ENCODE measurements at places on chromosomes 4 and X.

GRCh38 chr4:114277690-114278089, 298.2 kb upstream of the ARSJ start:
- DNase-seq, result peak; percentile 82

DNA sequence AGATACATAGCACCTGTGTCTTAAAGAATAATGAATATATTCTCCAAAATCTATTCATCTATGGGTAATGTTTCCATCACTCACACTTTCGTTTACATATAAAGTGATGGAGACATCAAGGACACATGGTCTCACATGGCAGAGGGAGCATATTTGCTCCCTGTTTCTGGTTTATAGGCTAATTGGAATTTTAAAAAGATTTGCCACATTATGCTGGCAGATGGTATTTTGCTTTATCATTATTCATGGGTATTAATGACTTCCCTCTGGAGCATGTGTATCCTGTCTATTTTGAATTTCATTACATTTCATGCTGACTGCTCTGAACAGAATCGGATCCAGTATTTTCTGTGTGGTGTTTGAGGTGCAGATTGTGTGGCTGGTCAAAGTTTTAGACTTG, 79.0 kb downstream of the PDGFRA start:
- no peak for DNase-seq

GRCh38 chr4:19024047-19024446, 1002.5 kb upstream of the LCORL start:
- DNase-seq, result no peak

GRCh38 chrX:130413415-130413814, 11.6 kb downstream of the RBMX2 start:
- DNase-seq, result no peak

DNA sequence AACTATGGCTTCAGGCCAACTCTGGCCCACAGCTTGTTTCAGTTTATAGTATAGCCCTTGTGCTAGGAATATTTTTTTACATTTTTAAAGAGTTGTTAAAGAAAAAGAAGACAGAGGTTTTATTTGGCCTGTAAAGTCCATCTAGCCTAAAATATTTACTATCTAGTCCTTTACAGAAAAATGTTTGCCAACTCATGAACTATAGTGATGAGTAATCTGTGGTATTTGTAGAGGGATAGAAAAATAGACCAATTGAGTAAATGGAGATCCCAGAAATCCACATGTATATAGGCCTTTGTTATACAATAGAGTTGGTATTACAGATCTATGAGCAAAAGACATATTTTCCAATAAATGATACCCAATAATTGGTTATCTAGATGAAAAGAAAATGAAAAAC, 288.7 kb downstream of the PRDM5 start:
- DNase-seq, result peak; percentile 23

- no peak for DNase-seq
These were observed 18.4 kb upstream of the FAM47E start for GRCh38 chr4:76233083-76233482.

DNA sequence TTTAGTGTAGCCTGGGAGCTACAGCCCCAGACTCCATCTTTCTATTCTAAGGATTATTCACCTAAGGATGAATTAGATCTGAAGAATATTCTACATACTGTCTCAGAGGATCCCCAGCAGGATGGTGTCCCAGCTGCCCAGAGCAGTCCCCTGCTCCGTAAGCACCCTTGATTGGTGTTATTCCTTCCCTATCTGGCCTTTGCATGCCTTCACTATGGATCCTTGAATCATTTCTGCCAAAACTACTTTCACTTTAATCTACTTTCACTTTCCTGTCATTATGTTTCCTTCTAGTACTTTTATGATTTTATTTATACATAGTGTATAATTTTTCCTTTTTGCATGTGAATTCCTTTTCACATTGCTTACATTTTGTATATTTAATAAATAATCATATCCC, 39.2 kb downstream of the ARHGAP24 start:
- no peak for DNase-seq

GRCh38 chrX:44795945-44796450, 47.8 kb upstream of the DUSP21 start:
- no peak for DNase-seq

DNA sequence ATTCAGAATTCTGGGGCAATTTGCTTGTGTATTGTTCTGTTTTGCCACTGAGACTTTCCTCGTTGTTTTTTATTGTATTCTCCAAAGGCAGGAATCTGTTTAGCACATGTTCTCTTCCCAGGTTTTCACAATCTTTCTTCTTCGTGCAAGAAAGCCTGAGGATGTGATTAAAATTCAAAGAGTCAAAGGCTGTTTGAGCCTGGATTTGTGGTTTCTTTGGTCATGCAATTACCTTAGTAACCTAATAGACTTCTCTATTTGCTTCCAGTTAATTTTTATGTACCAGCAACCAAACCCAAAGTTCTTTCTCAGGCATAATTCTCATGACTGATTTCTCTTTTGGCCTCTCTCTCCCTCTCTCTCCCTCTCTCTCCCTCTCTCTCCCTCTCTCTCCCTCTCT, 1420.1 kb upstream of the TENM3 start:
- DNase-seq, result peak; percentile 3

DNA sequence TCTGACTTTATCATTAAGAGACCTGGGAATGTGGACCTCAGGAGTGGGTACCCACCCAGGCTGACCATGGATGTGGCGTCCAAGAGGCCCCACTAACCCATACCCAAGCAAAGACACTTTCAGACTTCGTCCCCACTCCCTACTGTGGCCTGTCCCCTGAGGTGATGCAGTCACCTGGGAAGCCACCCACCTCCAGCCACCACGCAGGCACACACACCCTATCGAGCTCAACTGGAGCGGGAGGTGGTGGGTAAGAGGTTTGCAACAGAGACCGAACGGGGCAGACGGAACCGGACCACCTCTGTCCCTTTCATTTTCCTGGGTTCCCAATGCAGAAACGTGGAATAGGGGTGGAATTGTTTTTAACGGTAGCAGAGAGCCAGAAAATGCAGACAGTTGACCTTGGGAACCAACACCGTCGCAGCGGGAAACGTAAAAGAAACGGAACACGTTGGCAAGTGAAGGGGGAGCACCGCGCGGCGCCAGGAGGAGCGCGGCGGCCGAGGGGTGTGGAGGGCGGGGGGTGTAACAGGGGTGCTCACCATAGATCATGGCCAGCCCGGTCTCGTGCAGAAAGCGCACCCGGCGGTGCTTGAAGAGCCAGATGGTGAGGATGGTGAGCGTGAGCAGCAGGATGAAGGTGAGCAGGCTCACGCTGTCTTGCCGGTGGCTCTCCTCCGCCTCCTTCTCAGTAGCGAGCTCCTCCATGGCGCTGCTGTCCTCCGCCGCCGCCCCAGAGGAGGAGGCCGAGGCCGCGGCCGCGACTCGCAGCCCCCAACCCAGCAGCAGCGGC, 559 bp downstream of the SLC9A7 start:
- DNase-seq, result peak; percentile 5

GRCh38 chr4:117817301-117817700, 217.0 kb upstream of the NDST3 start:
- peak; percentile 67 for DNase-seq

GRCh38 chr4:128364565-128364964, 77.0 kb upstream of the PGRMC2 start:
- no peak for DNase-seq

DNA sequence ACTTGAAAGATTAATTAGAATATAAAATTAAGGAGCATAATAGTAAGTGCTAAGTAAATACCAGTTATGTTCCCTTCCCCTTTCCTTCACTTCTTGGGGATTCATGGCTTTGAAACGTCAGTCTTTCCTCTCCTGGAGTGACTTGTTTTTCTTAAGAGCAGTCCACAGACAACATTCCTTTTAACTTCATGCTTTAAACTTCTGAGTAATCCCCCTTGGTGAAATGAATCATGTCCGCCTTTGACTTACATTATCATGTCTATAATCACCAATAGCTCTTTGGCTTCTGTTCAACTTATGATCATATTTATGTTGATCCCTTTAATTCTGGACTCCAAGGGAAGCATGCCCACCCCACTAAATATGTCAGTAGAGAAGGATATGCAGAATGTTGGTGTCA, 1012.1 kb upstream of the SLIT2 start:
- peak; percentile 65 for DNase-seq

DNA sequence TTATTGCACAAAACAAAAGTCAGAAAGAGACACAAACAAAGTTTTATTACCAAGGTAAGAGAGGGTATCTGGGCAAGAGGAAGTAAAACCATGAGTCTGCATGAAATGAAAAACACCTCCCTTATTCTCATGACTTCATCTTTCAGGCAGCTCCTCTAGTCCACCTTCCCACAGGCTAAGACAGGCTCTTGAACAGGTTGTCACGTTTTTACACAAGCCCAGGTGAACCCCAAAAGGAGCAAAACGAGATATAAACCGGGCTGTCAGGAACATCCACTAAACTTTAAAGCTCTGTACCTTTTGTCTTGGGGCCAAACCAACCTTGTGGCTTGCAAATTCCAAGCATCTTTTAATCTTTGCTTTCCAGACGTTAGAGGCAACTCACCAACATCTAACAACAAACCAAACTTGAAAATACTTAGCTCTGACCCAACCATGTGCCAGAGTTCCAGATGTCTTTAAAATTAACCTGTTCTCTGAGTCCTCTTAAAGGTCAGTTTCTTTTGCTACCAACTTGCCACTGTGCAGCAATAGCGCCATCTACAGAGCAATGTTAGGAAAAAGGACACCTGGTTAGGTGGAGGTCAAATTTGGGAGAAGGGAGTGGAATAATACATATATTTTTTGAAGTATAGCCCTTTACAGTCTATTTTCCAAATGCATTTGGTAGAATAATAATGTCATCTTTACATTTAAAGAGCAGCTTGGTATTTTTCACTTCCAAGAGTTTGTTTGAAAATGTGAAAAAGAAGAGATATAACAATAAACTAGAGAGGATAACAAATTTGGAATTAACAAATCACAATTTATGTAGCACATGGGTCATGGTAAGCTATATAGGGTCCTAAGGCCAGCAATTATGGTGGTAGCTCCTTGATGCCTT, 73.1 kb downstream of the QRFPR start:
- peak; percentile 48 for DNase-seq

- DNase-seq, result no peak
These were observed 20.3 kb upstream of the PDCL2 start for GRCh38 chr4:55612341-55612740.

DNA sequence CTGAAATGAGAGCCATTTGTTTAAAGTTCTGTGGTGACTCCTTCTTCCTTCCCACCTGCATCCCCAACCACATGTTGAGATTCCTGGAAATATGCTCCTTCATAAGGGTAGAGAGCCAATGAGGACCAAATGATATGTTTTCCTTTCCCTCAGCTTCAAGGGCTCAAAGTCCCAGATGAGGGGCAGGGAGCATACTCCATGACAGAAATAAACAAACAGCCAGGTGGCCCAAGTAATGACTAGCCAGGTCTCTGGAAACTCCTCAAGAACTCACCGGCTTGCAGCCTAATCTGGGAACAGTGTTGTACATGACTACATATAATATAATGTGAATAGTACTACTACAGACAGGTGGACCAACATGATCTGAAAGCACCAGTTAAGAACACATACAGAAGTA, 392.3 kb downstream of the PACRGL start:
- no peak for DNase-seq

- DNase-seq, result no peak
These were observed 173.5 kb downstream of the DCLK2 start for GRCh38 chr4:150251752-150252190.

DNA sequence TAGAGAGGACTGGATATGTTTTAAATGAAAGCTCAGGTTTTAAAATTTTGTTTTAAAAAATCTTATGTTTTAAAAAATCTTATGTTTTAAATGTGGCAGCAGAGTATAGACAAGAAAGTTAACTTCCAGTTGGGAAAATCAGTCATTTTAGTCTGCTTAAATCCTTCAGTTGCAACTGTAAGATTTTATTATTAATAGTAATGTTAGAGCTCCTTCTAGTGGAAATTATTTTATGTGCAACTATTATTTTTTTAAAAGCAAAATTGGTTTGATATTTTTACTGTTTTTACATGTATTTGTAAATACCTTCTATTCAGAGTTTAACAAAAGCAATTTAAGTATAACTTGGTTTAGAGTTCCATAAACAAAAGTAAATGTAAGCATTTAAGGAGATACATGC, 8.5 kb upstream of the NUDT6 start:
- DNase-seq, result no peak

DNA sequence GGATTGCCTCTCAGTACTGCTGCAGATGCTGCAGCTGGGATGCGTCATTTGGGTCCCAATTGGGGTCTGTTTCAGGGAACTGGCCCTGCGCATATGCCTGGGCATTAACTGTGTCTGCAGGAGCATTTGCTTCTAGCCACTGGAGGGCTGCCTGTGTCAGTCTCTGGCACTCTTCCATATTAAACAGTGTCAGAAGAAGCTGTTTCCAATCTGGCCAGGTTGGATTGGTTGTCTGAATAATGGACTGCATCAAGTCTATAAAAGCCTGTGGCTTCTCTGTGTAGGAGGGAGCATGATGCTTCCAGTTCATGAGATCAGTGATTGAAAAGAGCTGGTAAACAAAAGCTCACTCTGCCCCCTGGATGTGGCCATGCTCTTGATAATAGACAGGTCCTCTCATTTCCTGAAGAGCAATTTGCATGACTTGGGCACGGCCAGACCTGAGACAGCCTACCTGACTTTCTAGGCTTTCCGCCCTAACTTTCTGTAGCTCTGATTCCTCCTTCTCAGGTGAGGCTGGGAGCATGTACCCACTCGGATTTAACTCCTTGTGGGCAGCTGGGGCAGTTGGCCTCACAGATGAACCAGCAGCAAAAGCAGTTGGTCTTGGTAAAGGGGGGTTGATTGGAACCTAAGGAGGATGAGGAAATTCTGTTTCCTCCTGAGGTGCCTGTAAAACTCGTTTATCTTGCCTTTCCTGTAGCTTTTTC, 29.2 kb downstream of the SULT1E1 start:
- peak; percentile 32 for DNase-seq

DNA sequence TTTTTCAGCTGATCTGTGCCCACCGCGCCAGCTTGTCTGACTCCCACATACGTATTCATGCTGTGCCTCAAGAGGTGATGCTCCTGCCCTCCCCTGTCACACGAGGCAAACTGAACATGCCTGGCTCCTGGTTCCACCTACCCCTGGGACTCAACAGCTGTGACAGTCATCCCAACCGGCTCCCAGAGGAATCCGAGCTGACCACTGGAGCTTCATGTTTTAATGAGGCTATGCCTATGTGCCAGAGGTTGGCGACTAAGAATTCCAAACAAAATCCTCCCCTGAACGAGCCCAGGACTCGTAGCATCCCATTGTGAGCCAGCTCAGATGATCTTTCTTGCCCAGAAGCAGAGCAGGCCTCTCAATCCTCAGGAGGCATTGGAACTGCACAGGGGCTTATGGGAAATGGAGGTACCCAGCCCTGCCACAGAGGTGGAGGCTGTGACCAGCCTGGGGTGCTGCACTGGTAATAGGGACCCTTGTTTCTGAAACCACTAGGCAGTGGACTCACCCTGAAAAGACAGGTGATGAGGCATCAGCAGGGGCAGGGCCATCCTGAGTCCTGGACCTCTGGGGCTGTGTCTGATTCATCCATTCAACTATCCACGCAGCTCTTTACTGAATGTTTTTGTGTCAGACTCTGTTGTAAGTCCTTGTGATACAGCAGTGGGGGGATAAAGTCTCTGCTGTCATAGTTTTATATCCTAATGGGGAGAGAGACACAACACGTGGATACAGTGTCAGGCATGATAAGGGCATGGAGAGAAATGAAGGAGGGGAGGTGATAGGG, 325.0 kb downstream of the EVC2 start:
- peak; percentile 23 for DNase-seq
